ENCODE measurements at places on chromosomes 11 and 22.

- peak; percentile 73 for DNase-seq
Measured at GRCh38 chr11:61187505-61188130, 15.7 kb upstream of the PGA3 start.

GRCh38 chr11:78806214-78807004, 231.7 kb upstream of the NARS2 start:
- peak; percentile 16 for DNase-seq

GRCh38 chr22:17802822-17803221, 28.6 kb upstream of the BID start:
- no peak for DNase-seq

- DNase-seq, result no peak
Measured at GRCh38 chr22:24376586-24376985, 50.8 kb upstream of the ADORA2A start.

DNA sequence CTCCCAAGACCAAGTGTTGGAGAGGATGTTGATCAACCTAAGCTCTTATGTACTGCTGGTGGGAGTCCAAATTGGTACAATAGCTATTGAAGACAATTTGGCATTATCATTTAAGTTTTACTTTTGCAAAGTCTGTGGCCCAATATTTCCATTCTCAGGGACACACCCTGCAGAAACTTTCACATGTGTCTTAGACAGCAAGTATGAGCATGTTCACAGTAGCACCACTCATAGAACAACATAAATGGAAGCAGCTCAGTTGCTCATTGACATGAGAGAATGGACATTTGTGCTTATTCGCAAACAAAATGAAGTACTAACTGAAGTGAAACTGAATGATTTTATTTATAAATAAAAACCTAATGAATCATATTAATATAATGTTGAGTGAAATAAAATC, 135.5 kb downstream of the NOX4 start:
- no peak for DNase-seq

- DNase-seq, result no peak
Measured at GRCh38 chr22:38108561-38109319, 1.7 kb downstream of the BAIAP2L2 start.

DNA sequence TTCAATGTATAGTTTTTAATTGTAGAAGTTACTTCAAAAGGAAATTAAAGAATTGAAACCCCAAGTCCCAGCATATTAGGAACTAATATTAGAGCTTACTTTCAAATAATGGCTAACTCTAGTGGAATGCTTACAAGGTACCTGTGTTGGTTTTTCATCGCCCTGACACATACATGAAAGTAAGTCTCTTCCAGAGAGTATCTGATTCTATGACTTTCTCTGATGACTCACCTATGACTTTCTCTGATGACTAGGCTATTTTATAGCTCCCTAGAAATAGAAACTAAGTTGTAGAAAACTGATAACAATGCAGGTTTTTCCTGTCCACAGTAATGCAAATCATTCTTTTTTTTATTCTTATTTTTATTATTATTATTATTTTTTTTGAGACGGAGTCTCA, 33.6 kb upstream of the MMP7 start:
- DNase-seq, result peak; percentile 75

- no peak for DNase-seq
Measured at GRCh38 chr22:35862697-35863096, 145.0 kb downstream of the APOL5 start.

- DNase-seq, result no peak
Measured at GRCh38 chr11:69524991-69525411, 43.5 kb downstream of the LINC01488 start.

DNA sequence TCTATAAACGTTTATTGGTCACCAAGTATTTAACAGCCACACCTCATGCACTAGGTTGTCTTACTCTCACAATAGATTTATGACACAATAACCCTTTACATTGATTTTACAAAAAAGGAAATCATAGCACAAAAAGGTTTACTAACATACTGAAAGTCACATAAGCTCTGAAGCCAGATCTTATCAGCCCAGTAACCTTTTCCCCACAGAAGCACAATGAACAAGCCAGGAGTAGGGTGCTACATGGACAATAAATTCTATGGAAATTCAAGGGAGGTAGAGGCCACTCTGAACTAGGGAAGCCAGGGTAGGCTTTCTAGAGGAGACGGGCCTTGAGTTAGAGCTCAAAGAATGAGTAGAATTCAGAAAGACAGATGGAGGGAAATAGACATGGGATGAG, 633.5 kb upstream of the CADM1 start:
- no peak for DNase-seq

GRCh38 chr11:72409458-72409857, 24.9 kb downstream of the CLPB start:
- no peak for DNase-seq

DNA sequence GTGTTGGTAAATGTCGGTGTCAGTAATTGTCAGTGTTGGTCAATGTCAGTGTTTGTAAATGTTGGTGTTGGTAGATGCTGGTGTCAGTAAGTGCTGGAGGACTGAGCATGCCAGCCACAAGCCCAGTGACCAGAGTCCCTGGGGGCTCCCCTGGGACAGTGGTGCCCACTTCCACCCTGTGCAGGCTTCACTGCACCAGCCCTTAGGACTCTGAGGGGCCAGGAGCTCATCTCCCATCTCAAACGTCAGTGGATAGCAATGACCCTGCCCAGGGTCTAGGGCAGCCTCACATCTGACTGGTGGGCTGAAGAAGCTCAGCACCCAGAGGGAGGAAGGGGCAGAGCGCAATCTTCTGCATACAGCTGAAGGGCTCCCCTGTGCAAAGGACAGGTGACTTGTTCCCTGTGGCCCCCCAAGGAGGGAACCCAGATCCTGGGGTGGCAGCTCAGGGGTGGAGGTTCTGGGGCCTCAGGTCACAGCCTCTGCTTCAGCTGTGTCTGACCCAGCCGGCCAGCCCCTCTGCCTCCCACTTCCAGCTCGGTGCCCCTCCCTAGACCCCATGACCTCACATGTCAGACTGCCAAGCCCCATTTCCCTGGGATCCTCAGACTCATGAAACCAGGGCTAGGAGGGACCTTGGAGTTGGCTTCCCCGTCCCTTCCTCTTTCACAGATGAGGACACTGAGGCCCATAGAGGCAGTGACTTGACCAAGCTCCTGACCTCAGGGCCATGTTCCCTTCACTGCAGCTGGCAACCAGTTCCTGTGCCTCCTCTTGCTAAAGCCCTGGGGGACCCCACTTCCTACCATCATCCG, 138.4 kb downstream of the CRYBB2 start:
- DNase-seq, result no peak

DNA sequence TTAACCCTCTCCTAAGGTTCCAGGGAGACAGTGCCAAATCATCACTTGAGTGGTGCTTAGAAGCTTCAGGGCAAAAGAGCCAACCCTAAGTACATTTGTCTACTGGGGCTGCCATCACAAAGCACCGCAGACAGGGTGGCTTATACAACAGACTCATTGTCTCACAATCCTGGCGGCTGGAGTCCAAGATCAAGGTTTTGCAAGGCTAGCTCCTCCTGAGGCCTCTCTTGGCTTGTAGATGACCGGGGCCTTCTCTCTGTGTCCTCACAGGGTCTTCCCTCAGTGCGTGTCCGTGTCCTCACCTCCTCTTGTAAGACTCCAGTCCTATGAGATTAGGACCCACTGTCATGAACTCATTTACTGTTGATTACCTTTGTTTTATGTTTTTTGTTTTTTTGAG, 34.1 kb upstream of the CD81 start:
- no peak for DNase-seq

DNA sequence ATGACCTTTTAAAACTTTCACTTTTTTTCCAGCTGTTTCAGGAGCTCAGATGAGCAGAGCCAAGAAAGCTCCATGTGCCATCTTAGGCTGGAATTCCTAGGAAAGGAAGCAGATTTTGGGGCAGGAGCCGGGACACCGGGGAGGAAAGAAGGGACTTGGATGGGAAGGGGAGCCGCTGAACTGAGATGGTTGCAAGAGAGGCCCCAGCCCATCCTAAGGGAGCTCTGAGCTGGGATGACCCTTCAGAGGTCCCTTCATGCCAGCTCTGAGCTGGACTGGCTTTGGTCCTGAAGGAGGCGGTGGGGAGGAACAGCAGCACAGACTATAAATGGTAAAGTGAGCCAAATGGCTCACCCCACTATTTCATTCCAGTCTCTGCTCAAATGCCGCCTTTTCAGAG, 55.2 kb upstream of the SLC22A12 start:
- no peak for DNase-seq

- DNase-seq, result no peak
Measured at GRCh38 chr11:62459080-62459479, 40.2 kb downstream of the SCGB1A1 start.

- peak; percentile 37 for DNase-seq
Measured at GRCh38 chr22:31144223-31144622, 3.9 kb upstream of the PLA2G3 start.

DNA sequence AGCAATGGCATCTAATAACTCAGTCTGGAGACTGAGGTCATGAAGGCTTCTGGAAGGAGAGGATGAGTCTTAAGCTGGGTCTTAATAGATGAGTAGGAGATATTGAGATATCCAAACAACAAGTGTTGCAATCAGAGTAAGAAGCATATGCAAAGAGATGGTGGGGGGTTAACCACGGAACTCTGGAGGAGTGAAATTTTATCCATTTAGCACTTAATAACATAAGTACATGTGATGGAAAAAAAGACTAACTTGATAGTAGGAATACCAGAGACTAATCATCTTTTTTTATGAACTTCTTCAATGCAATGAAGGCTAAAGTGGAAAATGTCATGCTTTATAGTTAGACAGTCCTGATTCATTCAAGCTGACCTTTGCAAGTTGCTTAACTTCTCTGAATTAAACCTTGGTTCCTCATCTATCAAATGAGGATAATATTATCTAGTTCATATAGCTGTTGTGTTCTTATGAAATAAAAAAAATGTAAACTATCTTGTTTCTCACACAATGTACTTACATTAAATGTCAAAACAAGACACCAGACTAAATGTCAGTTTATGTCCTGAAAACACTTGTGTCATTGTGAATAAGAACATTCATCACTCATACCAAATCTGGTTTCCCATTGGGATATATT, 403.1 kb upstream of the CCDC90B start:
- DNase-seq, result no peak

- no peak for DNase-seq
Measured at GRCh38 chr11:61855939-61856680, 28.0 kb downstream of the FADS2 start.

DNA sequence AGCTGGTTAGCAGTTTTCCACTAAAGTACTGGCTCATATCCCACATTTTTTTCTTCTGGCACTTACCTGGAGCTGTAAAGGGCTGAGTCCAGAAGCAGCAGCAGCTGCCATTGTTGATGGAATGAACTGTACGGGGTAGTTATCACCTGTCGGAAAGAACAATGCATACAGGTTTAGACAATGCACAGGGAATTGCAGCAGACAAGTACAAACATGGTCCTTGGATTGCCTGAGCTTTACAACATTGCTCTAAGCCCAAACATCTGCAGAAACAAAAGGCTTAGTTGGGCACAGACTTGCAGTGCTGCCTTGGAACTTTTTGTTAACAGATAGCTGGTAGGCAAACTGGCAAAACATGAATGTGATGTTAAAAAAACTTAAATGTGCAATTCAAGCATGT, 258.8 kb downstream of the SOX6 start:
- DNase-seq, result no peak

- DNase-seq, result peak; percentile 63
Measured at GRCh38 chr22:27100789-27101188, 443.4 kb downstream of the MIAT start.

GRCh38 chr11:36103933-36104530, 160.2 kb downstream of the LDLRAD3 start:
- no peak for DNase-seq
